ENCODE measurements at places on chromosomes 12 and 14. TPM values are rescaled to one million over a fixed set of nuclear protein-coding genes. Genes with fewer than 3 reads are reported as not detected.

The CFAP54 gene
- total RNA-seq = 0.22 TPM

The EML5 gene
- total RNA-seq = 3.1 TPM

The PMEL gene
- not detected for total RNA-seq

The CCDC88C gene
- 287 TPM for total RNA-seq

The KRT79 gene
- not detected for total RNA-seq

The MANSC1 gene
- total RNA-seq = 0.33 TPM

The GUCY2C gene
- total RNA-seq = not detected

The RERG gene
- total RNA-seq = not detected

The TAS2R13 gene
- total RNA-seq = 0.41 TPM

The APOF gene
- not detected for total RNA-seq

The PPHLN1 gene
- 100 TPM for total RNA-seq

The CD163 gene
- total RNA-seq = 1.1 TPM

The RASSF9 gene
- not detected for total RNA-seq

The CIROP gene
- not detected for total RNA-seq

Data from CD4-positive, alpha-beta T cell (primary cell).